ENCODE measurements at places on chromosomes 6 and 20. TPM values are rescaled to one million over a fixed set of nuclear protein-coding genes. Genes with fewer than 3 reads are reported as not detected.

DNA sequence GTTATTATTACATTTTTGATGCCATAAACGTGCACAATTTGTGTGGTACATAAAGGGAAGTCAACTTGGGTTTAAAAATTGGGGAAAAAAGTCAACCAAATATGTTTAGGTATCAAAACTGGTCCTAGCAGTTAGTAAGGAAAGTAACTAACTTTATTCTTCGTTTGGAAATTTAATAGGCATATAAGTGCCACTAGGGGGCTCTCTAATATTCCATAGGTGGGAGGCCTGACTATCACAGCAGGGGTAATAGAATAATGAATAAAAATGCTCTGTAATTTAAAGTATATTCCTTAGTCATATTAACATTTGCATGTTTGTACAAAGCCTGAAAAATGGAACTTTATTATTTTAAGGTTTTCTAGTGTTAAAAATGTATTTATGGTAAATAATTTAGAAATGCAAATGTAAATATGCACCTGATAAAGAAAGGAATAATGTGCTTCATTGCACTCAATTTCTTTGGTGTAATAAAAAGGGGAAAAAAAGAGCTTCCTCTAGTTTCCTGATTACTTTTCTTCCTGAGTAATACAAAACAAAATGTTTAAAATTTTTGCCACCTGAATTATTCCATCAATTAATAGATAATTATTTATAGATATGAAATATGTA, 125.7 kb upstream of the HDAC2 start:
- DNase-seq, result no peak

MAP1LC3A gene
- 72.5 TPM for total RNA-seq

DNA sequence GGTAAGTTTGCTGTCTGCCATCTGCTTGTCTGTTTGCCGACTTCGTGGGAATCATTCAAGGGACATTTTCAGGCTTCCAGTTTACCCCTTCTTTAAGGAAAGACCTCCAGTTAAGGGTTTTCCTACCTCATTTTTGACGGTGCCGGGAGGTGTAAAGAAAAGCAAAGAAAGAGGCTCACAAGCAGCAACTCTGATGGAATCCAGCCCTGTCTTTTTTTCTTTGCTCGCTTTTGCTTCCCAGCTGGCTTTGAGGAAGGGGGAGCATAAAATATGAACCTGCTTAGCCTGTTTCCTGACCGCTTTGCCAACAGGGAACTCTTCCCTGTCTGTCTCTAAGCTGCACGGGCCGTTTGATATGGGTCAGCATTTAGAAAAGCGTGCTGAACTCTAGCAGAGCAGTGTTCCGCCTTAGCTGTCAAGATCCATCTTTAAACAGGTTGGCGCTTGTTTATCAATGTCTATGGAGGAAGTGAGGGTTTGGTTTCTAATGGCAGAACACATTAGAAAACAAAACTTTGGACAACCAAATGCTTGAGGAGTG, 13.8 kb downstream of the SYTL3 start:
- no peak for DNase-seq

- DNase-seq, result no peak
Measured at GRCh38 chr6:113642714-113643406, 214.3 kb upstream of the MARCKS start.

DNA sequence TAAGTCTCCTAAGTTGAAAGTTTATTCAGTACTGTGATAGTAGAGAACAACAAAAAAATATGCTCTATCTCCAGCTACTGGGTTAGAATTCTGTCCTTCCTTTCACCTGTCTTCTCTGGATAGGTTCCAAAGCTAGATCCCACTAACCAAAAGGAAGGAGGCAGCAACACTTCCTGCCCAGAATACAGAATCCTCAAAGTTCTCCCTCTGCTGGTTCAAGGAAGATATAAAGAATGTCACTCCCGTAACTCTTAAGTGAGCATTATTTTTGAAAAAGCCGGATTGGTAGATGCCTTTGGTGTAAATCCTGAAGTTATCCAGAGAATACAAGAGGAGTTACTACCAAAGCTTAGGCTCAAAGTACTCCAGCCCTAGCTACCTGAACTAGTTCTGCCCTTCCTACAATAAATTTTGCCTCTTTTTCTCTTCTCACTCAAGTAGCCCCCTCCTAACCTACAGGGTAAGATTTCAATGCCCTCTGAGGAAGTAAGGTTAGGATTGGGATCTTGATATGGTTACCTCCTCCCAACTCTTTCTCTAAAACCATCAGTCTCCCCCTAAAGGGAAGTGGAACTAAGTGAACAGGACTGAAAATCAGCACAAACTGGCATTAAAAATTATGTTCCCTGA, 26.0 kb upstream of the CRIP3 start:
- DNase-seq, result peak; percentile 29

DNA sequence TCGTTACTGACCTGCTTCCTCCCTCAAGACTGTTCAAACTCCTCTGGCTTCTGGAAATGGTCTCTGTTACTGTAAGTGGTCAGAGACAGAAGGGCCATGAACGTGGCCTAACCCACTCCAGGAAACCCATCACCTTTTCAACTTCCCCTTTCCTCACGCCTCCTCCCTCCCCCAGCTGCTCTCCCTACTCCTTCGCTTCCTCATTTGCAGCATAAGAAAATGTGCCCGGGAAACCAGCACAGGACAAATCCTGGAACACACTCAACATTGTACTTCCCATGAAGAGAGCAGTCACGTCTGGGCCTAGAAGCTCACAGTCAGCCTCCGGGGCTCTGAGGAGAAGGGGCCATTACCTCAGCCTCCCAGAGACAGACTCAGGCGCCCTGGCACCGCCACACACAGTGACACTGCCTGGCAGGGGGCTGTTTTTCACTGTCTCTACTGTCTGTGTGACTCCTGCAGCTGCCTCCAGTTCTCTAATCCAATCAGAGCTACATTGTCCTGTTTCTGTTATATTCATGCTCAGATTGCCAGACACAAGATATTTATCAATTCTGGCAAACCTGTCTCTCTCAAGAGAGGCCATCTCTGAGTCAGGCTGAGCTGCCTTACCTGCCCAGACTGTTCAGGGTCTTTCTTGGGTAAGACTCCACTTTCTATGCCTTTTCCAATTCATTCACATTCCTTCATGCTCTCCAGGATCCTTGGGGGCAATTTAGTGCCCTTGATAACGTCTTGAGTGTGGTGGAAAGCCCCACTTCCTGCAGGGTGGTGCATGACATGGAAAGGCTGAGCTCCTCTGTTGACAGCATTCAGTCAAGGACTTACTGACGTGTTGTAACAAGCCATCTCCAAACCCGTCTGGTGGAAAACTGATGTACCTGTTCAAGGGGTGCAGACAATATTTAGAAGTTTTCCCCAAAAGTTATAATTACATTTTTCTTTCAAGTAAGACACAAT, 242.2 kb downstream of the HIVEP2 start:
- no peak for DNase-seq

GRCh38 chr20:36344517-36345132, 38.5 kb downstream of the DLGAP4 start:
- peak; percentile 9 for DNase-seq

GRCh38 chr6:21935561-21936028, 342.0 kb downstream of the SOX4 start:
- no peak for DNase-seq

BPIFA2 gene
- not detected for total RNA-seq

DNA sequence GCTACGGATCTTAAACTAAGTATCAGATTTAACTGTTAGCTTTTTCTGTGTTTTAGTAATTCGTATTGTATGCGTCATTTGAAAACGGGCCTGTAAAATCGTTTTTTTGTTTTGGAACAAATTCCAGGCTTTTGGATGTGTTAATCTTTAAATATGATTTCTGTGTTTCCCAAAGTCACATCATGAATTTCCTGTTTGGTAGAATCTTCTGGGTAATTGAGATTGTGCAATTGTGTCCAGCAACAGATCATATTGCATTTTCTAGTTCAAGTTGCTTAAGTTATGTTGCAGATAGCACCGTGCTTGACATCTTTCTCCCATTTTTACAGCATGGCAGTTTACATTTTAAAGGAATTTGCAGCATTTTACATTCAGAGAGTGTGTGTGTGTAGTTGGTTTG, 1.9 kb downstream of the MAPK14 start:
- no peak for DNase-seq

DNA sequence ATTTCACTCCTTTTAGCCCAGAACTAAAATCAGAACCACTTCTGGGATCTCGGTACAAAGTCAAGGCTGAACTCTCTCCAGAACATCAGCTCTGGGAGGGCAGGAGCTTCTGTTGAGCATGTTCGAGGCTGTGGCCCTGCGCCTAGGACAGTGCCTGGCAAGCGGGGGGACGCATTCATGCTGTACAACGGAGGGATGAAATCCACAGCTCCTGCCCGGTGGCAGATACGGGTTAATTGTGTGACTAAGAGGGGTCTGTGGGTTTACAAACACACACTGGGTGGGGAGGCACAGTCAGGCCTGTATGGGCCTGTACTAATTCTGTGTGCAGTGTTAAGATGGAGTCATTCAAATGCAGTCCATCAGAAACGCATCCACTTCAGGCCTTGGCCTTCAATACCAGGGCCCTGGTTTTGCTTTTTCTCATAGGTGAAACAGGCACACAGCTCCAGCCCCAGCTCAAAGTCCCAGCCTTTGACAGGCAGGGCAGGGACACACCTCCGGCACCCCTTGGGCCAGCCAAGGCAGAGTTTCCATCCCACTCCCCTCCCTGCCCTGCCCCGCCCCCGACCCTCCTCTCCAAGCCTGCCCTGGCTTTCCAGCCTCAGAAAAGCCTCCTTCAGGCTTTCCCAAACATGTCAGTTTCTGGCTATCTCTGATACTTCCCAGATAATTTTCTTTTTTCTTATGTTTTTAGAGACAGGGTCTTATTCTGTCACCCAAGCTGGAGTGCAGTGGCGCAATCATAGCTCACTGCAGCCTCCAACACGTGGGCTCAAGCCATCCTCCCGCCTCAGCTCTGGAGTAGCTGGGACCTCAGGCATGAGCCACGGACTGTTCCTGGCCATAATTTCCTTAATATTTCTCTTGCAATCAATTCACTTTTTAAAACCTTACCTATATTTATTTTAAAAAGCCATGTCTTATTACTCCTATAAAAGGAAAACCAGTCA, 109.8 kb downstream of the SULF2 start:
- no peak for DNase-seq

DNA sequence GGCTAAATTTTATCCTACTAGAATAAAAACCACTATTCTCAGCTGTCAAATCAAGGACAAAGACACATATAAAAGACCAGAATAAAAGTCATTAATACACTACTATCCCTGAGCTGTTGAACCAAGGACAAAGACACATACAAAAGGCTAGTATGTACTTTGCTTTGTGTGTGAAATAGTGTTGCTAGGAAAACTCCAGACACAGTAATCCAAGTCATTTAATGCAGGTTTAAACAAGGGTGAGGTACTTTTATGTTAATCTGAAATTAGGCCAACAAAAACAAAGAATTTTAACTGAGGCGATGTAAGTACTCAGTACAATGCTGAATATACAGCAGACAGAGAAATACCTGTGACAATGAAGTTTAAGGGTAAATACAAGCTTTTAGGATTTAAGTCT, 18.9 kb downstream of the GCLC start:
- DNase-seq, result no peak

- no peak for DNase-seq
Measured at GRCh38 chr6:148700047-148700715, 46.6 kb upstream of the UST start.

DNA sequence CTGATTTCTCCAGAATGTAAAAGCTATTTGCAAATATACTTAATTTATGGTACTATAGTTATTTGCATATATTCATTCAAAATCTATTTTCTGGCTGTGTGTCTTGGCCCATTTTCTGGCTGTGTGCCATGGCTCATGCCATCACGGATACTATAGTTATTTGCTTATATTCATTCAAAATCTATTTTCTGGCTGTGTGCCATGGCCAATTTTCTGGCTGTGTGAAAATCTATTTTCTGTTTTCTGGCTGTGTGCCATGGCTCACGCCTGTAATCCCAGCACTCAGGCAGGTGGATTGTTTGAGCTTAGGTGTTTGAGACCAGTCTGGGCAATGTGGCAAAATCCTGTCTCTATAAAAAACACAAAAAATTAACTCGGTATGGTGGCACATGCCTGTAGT, 28.9 kb upstream of the RIPK1 start:
- no peak for DNase-seq

DNA sequence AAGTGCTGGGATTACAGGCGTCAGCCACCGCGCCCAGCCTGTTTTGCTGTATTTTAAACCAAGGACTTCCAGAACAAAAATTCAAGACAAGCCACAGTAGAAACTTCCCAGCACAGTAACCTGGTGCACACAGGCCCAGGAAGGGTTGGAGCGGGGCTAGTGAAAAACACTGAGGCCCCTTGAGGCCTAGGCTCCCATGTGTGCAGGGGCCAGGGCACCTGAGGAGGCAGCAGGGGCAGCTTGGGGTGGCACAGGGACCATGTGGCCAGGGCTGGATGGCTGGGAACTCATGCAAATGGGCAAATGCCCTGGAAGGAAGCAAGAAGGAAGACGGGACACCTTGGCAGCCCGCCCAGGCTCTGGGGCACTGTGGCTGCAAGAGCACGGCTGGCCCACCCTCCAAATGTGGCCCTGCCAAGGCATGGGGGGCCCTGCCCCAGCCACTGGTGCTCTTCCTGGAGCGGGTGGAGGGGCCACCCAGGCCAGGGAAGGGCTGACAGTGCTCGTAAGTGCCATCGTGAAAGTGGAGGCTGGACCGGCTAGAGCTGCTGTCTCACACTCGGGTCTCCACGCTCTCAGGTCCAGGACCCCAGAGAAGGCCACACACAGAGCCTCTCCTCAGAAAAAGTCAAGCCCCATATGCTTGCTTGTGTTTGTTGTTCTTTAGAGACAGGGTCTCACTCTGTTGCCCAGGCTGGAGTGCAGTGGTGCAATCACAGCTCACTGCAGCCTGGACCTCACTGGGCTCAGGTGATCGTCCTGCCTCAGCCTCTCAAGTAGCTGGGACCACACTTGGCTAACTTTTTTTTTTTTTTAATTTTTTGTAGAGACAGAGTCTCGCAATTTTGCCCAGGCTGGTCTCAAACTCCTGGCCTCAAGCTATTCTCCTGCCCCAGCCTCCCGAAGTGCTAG, 10.3 kb downstream of the SLC2A4RG start:
- no peak for DNase-seq

GRCh38 chr6:14060971-14061370, 56.6 kb upstream of the CD83 start:
- DNase-seq, result no peak

DIDO1 gene
- total RNA-seq, result 37.9 TPM

DNA sequence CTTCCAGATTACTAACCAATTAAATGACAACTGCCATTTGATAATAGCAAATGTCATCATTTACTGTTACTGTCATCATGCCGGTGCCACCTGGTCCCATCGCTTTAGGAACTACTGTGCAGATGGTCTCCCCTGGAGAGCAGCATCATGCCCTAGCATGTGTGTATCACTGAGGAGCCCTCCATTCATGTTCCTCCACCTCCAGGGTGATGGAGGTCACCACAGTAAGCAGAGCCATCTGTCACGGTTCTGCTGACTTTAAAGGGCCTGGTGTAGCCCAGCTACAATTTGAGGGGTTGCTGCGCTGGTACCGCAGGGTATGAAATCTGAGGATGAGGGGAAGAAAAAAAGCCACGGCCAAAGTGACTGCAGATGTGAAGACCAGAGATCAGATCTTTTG, 118.8 kb upstream of the KCNK16 start:
- DNase-seq, result no peak

- DNase-seq, result no peak
Measured at GRCh38 chr6:11110921-11111768, at the start of gene ERVFRD-1. TSS of gene ERVFRD-1 (minus strand) at chr6:11111725. CDS start at chr6:11105310, 6,415 bp downstream.
